ENCODE measurements at places on chromosomes 5 and 9. TPM values are rescaled to one million over a fixed set of nuclear protein-coding genes. Genes with fewer than 3 reads are reported as not detected.

The GFRA3 gene
- 3.6 TPM for polyA plus RNA-seq

The FBLL1 gene
- polyA plus RNA-seq: 0.26 TPM

The SLC45A2 gene
- 0.25 TPM for polyA plus RNA-seq

The OR13C4 gene
- not detected for polyA plus RNA-seq

The TXNDC8 gene
- not detected for polyA plus RNA-seq

The ADAMTS13 gene
- polyA plus RNA-seq: 9.3 TPM

The PRR16 gene
- 6.1 TPM for polyA plus RNA-seq

The SNAPC3 gene
- 43.4 TPM for polyA plus RNA-seq

The NLN gene
- polyA plus RNA-seq: 45.7 TPM

The SHOC1 gene
- polyA plus RNA-seq: 0.65 TPM

The CACNA1B gene
- polyA plus RNA-seq: 0.17 TPM

The IL5 gene
- polyA plus RNA-seq: 0.21 TPM

The NUTM2F gene
- polyA plus RNA-seq: not detected

The PLCXD3 gene
- 0.63 TPM for polyA plus RNA-seq
